ENCODE measurements at places on chromosomes 12 and 14.

DNA sequence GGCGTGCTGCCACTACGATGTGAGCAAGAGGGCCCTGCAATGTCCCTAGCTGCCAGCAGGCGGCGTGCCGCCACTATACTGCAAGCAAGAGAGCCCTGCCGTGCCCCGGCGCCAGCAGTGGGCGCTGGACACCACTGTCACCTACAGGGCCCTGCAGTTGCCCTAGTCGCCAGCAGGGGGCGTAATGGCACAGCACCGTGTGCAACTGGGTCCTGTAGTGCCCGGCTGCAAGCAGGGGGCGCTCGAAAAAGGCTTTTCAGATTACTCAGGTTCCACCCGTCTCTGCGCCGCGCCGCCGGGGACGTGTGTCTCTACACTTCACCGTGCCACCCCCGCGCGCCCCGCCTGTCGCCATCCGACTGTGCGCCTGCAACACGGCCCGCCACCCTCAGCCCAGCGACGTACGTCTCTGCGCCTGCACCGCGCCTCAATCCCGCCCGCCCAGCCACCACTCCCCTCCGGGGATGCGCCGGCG is 1356.9 kb downstream of the TMEM121 start:
- DNase-seq, result peak; percentile 31

DNA sequence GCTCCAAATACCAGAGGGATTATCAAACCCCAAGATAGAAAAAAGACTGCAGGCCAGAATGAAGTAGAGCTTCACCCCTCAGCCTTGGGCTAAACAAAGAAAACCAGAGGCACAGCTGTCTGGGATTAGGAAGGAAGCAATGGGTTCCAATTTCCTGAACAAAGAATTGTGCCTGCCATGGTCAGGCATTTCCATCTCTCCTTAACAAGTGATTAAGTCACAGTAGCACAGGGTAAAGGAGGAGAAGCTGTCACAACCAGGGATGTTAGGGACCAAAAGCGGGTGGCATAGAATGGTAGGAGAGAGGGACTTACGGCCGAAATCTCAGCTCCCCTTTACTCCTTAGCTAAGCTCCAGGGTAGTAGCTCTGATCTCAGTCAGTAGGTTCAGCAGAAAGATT is 33.9 kb downstream of the SPTLC2 start:
- DNase-seq, result no peak

DNA sequence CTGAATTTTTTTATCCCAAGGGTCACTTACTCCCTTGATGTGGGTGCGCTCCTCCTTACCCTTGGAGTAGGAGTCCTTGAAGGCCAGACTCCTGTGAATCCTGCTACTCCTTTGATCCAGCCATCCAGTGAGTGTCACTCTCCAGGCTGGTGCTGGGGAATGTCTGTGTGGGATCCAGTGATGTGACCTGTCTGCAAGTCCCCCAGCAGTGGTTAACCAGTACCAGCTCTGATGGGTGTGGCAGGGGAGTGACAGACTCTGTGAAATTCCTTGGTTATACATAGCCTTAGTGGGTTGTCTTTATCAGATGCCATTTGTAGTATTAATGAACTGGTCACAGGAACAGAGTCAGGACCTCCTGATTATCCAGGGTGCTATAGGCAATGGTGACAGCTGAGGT is 409.5 kb upstream of the LMO3 start:
- DNase-seq, result no peak

GRCh38 chr14:40096968-40097367 is 664.7 kb upstream of the FBXO33 start:
- no peak for DNase-seq

DNA sequence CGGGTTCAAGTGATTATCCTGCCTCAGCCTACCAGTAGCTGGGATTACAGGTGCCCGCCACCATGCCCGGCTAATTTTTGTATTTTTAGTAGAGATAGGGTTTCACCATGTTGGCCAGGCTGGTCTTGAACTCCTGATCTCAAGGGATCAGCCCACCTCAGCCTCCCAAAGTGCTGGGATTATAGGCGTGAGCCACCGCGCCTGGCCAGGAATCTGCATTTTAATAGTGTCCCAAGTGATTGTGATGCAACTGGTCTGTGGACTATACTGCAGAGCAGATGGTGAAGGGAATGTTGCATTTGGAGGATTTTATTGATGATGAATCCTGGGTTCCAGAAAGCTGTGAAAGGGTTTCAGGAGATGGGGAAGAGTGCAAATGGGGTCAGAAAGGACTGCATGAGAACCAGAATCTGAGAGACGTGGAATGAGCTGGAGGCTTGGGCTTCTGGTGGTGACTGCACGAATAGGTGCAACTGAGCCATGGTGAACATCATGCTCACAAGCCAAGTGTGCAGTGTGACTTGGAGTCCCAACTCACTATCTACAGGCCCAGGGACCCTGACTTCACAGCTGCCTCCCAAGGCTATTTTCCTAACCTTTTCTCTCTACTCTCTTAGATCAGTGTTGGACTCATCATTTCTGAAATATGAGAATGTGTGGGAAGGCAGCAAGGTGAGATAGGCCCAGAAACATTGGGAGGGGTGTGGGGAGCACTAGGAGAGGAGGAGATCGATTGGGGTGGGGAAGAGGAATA is 4.5 kb downstream of the RPS26 start:
- DNase-seq, result no peak

DNA sequence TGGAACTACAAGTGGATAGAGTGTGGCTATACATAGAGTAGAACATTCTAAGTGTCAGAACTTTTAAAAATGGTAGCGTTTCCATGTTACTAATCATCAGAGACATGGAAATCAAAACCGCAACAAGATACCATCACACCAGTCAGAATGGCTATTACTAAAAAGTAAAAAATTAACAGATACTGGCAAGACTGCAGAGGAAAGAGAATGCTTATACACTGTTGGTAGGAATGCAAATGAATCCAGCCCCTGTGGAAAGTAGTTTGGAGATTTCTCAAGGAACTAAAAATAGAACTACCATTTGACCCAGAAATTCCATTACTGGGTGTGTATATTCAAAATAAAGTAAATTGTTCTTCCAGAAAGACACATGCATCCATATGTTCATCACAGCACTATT is 518.6 kb downstream of the NELL2 start:
- no peak for DNase-seq

DNA sequence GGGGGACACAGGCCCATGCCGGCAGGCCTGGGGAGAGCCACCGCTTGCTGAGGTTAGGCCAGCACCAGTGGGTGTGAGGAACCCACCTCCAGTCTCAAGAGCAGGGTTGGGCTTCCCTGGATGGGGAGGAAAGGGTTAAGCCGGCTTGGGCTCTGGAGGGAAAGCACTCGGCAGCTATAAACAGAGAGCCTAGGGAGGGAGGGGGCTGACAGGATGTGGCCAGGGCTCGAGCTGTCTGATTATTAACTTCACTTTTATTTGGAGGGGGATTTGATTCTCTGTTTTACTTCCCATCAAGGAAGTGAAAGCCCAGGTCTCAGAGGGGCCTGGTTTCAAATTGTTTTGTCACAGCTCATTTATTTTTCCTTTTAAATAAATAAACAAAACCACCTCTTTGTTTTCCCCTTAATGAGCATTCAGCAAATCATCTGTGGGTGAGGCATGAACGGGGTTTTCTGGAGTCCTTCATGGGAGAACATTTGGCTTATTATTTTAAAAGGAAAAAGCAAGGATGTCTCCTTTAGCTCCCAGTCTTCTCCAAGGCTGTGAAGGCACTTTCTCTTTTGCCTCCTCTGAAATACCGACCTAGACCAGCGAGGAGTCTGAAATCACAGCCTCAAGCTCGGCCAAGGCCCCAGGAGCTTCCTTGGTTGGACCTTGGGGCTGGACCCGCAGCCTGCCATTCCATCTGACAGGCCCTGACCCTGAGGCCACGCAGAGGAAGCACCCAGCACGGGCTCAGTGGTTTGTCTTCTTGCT is 21.9 kb upstream of the ZFP36L1 start:
- DNase-seq, result peak; percentile 80

DNA sequence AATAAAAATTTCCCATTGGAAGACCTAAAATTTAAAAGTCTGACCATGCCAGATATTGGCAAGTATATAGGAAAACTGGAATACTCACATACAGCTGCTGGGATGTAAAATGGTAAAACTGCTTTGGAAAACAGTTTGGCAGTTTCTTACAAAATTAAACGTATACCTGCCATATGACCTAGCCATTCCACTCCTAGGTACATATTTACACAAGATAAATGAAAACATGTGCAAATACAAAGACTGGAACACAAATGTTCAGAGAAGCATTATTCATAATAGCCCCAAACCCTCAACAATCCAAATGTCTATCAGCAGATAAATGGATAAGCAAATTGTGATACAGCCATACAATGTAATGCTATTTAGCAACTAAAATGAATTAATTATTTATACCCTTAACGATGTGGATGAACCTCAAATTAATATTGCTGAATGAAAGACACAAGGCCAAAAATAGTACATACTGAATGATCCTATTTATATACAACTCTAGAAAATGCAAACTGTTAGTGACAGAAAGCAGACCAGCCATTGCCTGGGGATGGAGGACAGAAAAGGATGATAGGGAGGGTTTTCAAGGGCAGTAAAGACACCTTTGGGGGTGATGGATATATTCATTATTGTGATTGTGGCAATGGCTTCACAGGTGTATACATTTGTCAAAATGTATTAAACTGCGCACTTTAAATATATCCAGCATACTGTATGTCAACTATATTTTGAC is 21.3 kb upstream of the TCP11L2 start:
- DNase-seq, result no peak

DNA sequence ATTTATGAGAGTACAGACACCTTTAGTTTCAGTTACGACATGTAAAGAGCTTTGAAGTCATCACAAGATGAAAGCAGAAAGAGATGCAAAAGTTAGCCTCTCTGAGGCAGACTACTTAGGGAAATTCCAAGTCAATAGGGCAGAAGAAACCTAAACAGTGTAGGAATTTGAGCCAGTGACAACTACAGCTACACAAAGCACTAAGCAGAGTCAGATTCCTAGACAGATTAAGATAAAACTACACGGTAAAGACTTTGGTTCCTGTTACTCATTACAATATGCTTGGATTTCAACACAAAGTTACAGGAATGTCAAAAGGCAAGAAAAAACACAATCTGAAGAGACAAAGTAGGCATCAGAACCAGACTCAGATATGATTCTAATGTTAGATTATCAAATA is 1302.3 kb downstream of the FSCB start:
- DNase-seq, result no peak

- DNase-seq, result no peak
Measured at GRCh38 chr12:50636505-50636904, 127.4 kb upstream of the ATF1 start.

GRCh38 chr14:77498984-77499527 is 440 bp upstream of the ISM2 start:
- DNase-seq, result no peak

- DNase-seq, result no peak
Measured at GRCh38 chr14:32565256-32565655, 236.2 kb downstream of the AKAP6 start.

DNA sequence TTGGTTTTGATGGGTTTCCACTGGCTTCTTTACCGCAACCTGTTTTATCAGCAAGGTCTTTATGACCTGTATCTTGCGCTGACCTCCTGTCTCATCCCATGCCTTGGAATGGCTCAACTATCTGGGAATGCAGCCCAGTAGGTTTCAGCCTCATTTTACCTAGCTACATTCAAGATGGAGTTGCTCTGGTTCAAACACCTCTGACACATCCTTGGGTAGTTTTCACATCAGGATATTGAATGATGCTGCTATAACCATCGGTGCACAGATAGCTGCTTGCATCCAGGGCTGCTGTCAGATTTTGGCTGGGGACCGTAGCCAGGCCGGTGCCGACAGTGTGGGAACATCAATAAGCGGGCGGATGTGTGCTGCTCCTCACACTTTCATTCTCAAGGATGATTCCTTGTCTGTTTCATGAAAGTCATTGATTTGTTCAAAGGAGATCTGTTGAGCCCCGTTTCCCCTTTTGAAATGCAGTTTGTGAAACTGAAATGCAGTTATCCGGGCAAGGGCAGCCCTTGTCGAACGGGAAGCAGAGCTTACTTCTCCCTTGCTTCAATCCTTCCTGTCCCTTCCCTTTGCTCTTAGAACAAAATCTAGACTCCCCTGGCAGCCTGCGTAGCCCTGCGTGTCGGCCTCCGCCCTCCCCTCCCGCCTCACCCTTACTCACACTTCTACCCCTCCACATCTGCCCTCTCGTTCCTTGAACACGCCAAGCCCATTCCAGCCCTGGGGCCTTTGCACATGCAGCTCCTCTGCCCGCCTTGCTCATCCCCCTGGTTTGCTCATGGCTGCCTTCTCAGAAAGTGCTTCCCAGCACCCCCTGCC is 49.2 kb upstream of the NCOR2 start:
- no peak for DNase-seq

DNA sequence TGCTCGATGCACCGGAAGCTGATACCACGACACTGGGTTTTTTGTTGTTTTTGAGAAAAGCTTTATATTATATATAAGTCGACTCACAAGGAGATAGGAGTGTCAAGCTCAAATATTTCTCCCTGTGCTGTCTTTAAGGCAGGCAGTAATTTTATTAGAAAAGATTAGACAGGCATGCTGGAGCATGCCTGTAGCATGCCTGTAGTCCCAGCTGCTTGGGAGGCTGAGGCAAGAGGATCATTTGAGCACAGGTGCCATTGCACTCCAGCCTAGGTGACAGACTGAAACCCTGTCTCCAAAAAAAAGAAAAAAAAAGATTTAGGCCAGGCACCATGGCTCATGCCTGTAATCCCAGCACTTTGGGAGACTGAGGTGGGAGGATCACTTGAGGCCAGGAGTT is 51.8 kb downstream of the GNS start:
- no peak for DNase-seq

DNA sequence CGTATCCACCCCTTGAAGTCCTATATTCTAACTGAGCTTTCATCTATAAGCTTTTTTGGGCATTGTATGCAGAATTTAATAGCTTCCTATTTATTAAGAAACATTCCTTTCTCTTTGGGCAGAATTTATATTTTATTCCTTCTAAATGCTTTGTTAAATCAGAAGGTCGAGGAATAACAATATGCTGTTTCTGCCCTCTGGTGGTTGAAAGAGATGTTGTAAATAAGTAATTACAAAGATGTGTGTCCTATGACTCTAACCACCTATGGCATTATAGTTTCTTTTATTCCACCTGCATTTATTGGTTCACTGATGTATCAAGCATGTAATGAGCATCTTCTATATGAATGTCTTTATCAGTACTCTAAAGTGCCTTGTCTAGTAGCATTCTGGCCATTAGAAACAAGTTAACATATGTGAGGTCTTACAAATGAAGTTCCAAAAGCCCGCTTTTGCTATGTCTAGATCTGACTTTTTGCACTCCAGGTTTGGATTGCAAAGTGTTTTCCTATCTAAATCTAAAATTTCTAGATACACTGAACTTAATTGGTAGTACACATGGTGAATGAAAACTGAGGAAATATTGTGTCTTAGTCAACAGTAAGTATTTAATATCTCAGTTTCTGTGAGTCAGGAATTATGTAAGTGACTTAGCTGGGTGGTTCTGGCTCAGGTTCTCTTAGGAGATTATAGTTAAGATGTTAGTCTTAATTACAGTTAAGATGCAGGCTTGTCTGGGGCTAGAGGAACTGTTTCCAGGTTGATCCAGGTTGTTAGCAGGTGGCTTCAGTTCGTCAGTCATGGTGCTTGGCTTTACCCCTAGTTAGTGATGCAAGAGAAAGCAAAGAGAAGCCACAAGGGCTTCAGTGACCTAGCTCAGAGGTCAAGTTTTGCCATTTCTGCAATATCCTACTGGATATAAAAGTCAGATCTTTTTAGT is 57.5 kb downstream of the PLEKHA5 start:
- DNase-seq, result peak; percentile 35

GRCh38 chr14:65360144-65360784 is 52.3 kb upstream of the FUT8 start:
- DNase-seq, result no peak

- DNase-seq, result no peak
Measured at GRCh38 chr12:46493150-46493833, 120.7 kb upstream of the SLC38A2 start.

GRCh38 chr14:55752580-55753390 is 172.8 kb downstream of the KTN1 start:
- no peak for DNase-seq

Data from CD4-positive, alpha-beta T cell treated with Interleukin-12 subunit alpha and Interleukin-12 subunit beta, for 1 hour (primary cell).